ENCODE measurements at places on chromosomes 12 and 14.

GRCh38 chr12:107404981-107405380 lies 280.6 kb upstream of the PWP1 start:
- H3K4me3 ChIP-seq, result no peak overlapping the region
- H3K27ac ChIP-seq, result no peak overlapping the region
- no peaks in the 10 kb centered on the region for H3K4me1 ChIP-seq
- H3K27me3 ChIP-seq, result peaks cover 6% of the 10 kb centered on the region
- DNase-seq, result no peak

DNA sequence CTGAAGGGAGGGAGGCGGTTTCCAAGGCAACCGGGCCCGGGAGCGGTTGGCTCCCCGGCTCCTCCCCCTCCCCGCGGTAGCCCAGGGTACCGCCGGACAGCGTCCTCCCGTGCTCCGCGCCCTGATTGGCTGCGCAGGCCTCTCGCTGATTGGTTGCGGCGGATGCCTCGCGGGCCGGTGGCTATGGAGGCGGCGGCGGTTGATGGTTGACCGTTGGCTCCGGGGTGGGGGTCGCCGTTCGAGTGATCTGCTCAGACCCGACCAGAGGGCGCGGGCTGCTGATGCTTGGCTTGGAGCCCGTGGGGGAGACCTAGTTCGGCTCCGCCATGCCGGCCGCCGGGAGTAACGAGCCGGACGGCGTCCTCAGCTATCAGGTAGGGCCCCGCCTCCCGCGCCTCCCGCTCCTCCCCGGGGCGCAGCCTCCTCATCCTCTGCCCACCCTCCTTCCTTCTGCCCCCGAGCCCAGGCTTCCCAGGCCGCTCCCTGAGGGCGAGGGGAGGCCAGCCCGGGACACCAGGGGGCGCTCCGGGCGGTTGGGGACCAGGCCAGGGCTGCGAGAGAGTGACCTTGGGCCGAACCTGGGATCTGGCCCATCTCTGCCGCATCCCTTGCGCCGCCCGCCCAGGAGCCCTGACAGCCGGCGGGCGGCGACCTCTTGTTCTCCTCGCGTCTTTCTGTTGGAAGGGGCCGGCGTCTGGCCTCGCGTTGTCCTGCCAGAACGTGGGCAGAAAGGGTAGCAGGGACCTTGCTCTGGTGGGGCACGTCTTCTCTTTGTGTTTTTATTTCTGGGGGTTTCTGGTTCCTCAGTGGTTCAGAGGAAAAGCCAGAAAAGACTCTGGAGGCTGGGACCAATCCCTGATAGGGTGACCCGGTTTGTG lies at the start of gene SLC4A8:
Gene SLC4A8, plus strand, starts transcription at position 170 of the 878 bp plus-strand sequence. Its CDS starts 157 bp downstream, at position 327.
- H3K36me3 ChIP-seq, result no peaks in the 10 kb centered on the region
- H3K4me3 ChIP-seq, result peak within 1 kb of the TSS; percentile 92
- H3K27ac ChIP-seq, result peak within 1 kb of the TSS; percentile 95
- peak; percentile 99 for DNase-seq

DNA sequence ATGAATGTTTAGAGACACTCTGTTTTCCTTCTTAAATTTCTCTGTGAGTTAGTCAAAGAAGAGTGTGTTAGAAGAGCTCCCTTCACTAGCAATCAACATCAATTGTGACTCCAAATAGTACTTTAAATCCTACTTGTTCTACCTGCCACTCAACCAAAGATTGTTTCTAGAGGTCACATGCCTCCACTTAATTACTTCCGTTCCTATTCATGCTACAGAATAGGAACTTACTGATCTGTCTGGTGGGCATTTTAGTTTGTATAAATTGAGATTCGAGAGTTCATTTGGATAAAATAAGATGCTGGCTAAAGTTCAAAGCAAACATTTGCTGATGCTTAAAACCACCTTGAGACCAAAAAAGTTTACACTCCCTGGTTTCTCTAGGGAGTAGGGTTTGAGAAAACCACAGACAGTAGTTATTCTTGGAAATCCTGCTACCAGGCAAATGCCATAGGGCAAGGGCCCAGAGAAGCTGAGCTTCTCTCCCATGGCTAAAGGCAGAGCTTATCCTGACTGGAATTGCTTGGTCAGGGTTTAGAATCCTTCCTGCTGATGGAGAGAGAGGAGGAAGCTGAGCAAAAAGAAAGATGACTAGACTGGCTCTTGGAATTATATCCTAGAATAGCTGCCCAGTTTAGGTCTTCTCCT lies 389.6 kb upstream of the ATP2B1 start:
- no peak for DNase-seq
- no peak overlapping the region for H3K4me3 ChIP-seq
- no peaks in the 10 kb centered on the region for H3K36me3 ChIP-seq
- no peaks in the 10 kb centered on the region for H3K27me3 ChIP-seq

GRCh38 chr14:105549481-105549880 lies 23.1 kb downstream of the TMEM121 start:
- no peaks in the 10 kb centered on the region for H3K27me3 ChIP-seq
- H3K4me1 ChIP-seq, result no peaks in the 10 kb centered on the region
- H3K36me3 ChIP-seq, result no peaks in the 10 kb centered on the region
- H3K4me3 ChIP-seq, result no peak overlapping the region

GRCh38 chr14:64704143-64704742 lies at the start of gene PLEKHG3:
PLEKHG3 (plus strand) TSS chr14:64704424; CDS start chr14:64727632, 23,208 bp downstream.
- peaks cover 17% of the 10 kb centered on the region for H3K4me1 ChIP-seq
- peak; percentile 82 for DNase-seq
- H3K4me3 ChIP-seq, result peak within 1 kb of the TSS; percentile 83
- peaks cover 17% of the 10 kb centered on the region for H3K27me3 ChIP-seq
- H3K27ac ChIP-seq, result no peak within 1 kb of the TSS
- H3K36me3 ChIP-seq, result peaks cover under 1% of the 10 kb centered on the region

DNA sequence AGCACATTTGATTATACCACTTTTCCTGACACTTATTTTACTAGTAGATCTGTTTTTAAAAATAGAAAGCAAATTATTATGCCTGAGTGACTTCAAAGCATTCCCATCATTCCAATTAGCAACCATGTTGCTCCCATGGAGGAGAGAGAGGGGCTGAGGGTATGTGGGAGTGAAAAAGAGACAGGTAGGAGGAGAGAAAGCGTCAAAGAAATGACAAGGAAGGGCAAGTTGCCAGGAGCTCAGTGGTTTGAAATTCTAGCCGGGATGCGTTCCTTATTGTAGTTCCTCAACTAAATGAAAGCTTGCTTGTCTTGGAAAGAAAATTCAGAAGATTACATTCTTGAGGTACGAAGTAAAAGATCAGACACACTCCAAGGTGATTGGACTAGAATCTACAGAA lies 92.4 kb upstream of the PKP2 start:
- H3K4me3 ChIP-seq, result no peak overlapping the region
- DNase-seq, result no peak
- no peaks in the 10 kb centered on the region for H3K36me3 ChIP-seq
- no peaks in the 10 kb centered on the region for H3K4me1 ChIP-seq
- H3K27ac ChIP-seq, result no peak overlapping the region

GRCh38 chr12:24125280-24125679 lies 175.8 kb upstream of the SOX5 start:
- no peak overlapping the region for H3K4me3 ChIP-seq
- H3K27ac ChIP-seq, result no peak overlapping the region
- H3K4me1 ChIP-seq, result peaks cover 3% of the 10 kb centered on the region
- no peaks in the 10 kb centered on the region for H3K36me3 ChIP-seq

GRCh38 chr14:76918256-76918781 lies 92.1 kb downstream of the LRRC74A start:
- H3K27ac ChIP-seq, result peak overlapping the region; percentile 98
- H3K4me1 ChIP-seq, result peaks cover 61% of the 10 kb centered on the region
- peaks cover 16% of the 10 kb centered on the region for H3K27me3 ChIP-seq
- peak overlapping the region; percentile 77 for H3K4me3 ChIP-seq
- no peak for DNase-seq

DNA sequence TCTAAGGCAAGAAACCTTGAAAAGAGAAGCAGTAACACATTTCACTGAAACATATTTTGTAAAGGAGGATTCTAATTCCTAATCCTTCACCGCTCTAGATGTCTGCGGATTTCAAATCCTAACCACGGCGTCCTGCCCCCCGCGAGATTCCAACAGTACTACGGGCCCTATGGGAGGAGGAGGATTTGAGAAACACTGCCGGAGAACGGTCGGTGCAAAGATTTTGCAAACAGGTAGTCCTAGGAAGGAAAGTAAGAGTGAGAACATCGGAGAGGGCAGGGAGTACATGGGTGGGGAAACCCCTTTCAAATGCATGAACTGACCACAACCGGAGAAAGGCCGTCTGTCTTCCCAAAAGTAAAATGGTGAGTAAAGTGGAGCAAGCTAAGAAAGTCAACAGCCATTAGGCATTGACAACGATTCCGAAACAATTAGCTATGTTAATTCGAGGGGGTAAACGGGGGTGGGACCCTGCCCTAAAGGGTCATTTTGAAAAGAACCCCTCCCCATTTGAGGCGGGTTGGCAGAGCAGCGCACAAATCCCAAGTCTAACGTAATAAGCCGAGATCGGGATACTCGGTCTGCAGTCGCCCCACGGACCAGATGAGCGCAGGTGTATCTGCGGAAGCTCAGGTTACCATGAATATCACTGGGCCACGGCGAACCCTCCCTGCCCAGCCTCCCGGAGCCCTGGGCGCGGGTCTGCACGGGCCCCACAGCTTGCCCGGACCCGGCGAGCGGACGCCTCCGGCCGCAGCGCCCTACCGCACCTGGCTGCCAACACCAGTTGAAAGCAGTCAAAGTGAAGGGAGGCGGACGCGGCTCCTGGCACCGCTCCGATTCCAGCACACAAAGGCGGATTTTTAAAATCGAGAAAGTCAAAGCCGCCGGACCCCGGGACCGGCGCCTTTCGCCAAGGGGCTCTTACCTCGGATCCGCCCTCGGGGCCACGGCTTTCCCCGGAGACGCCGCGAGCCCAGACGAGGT lies 662 bp downstream of the EPS8 start:
- H3K4me1 ChIP-seq, result peaks cover 7% of the 10 kb centered on the region
- peaks cover 4% of the 10 kb centered on the region for H3K27me3 ChIP-seq
- no peak for DNase-seq
- peak overlapping the region; percentile 92 for H3K4me3 ChIP-seq
- no peaks in the 10 kb centered on the region for H3K36me3 ChIP-seq
- H3K27ac ChIP-seq, result no peak overlapping the region

DNA sequence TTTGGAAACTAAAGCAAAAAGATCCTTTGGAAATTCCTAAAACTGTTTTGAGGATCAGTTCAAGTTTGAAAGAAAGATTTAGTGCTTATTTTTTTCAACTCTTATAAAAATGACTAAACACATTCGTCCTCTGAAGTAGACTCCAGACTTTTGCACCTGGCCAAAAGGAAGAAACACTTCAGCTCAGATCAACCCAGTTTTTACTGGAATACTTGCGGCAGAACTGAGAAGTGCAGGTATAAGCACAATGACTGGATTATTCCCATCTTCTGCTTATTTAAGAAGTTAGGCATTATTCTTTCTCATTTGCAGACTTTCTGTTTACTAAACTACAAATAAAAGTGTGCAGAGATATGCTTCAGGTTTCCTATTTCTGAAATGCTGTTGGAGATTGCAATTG lies 41.9 kb downstream of the PDE6H start:
- no peaks in the 10 kb centered on the region for H3K36me3 ChIP-seq
- H3K4me1 ChIP-seq, result no peaks in the 10 kb centered on the region
- no peak for DNase-seq
- H3K27me3 ChIP-seq, result no peaks in the 10 kb centered on the region
- H3K4me3 ChIP-seq, result no peak overlapping the region

DNA sequence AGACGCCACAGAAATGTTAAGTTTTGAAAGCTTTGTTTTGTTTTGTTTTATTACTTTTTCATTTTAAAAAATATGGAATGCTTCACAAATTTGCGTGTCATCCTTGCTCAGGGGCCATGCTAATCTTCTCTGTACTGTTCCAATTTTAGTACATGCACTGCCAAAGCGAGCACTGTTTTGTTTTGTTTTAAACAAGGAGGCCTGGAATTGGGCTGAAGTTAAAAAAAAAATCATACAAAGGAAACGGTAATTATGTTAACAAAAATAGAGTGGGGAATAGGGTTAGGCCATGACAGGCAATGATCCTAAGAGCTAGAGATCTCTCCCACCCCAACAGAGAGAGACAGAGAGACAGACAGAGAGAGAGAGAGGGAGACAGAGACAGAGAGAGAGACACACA lies 57.0 kb downstream of the ZFP36L1 start:
- peaks cover 7% of the 10 kb centered on the region for H3K4me1 ChIP-seq
- DNase-seq, result no peak
- H3K27me3 ChIP-seq, result peaks cover 11% of the 10 kb centered on the region
- H3K36me3 ChIP-seq, result peaks cover 5% of the 10 kb centered on the region
- no peak overlapping the region for H3K27ac ChIP-seq
